ENCODE measurements at places on chromosomes 13 and 19.

GRCh38 chr13:91346850-91347201 lies 661 bp upstream of the MIR17HG start:
- DNase-seq, result no peak

GRCh38 chr19:49592486-49593232 lies 1.7 kb downstream of the PRR12 start:
- no peak for DNase-seq

DNA sequence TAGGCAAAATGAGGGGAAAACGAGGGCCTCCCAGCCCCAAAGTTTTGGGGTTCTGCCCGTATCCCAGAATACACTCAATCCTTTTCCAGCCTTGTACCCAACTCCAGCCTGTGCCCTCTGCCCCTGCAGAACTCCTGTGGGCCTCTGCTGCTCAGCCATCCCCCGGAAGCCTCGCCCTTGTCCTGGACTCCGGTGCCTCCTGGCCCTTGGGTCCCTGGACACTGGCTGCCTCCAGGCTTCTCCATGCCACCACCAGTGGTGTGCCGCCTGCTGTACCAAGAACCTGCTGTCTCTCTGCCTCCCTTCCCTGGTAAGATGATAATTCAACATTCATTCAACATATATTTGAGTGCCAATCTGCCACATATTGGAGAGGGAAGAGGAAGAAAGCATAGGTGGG lies 3.8 kb downstream of the DMRTC2 start:
- DNase-seq, result no peak

DNA sequence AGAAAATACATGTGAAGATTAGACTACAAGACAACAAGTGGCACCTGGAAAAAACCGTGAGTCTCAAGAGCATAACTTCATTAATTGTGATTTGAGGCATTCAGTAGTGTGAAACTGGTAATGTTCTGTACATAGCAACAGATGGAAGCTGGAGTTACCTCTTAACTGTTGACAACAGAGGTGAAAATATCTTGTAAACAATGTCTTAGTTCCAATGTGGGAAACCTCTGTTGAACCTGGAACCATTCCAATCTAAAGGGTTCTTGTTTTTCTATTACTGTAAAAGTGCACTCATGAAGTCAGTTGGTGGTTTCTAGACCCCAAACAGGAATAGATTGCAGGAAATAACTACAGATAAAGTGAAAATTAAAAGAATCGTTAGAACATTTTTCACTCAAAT lies 728.4 kb downstream of the SLITRK1 start:
- DNase-seq, result no peak

- no peak for DNase-seq
Observed at GRCh38 chr19:49809160-49809940, 3.7 kb downstream of the FUZ start.

GRCh38 chr13:36918246-36919131 lies 1.5 kb downstream of the SMAD9 start:
- DNase-seq, result peak; percentile 14

GRCh38 chr13:108560093-108560492 lies 69.3 kb upstream of the MYO16 start:
- DNase-seq, result no peak

DNA sequence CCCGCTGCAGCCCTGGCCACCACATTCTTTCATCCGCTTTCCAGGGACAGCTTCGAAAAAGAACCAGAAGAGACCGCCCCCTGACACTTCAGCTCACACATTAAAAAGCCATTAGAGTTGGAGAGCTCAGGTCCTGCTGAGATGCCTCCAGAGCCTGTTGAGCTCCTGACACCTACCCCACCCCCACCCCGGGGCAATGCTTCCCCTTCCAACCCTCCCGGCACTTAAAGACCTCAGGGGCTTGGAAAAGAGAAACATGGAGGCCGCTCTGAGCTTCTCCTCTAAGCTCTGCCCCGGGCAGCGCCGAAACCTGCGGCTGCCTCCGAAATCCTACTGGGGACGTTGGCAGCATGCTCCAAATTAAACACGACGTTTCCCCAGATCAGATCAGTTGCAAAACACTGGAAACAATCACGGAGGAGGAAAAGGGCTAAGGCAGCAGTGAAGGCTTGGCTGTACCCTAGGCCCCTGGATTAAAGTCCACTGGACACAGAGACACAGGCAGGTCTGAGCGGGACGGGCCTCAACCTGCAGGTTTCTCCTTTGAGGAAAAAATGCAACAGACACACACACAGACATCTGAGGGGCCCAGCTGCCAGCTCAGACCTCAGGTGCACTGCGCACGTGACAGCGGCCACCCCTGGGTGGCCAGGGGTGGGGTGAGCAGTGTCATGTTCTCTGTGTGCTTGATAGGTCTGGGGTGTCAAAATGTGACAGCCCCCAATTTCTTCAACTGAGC lies 9.6 kb downstream of the SH3GL1 start:
- DNase-seq, result no peak

DNA sequence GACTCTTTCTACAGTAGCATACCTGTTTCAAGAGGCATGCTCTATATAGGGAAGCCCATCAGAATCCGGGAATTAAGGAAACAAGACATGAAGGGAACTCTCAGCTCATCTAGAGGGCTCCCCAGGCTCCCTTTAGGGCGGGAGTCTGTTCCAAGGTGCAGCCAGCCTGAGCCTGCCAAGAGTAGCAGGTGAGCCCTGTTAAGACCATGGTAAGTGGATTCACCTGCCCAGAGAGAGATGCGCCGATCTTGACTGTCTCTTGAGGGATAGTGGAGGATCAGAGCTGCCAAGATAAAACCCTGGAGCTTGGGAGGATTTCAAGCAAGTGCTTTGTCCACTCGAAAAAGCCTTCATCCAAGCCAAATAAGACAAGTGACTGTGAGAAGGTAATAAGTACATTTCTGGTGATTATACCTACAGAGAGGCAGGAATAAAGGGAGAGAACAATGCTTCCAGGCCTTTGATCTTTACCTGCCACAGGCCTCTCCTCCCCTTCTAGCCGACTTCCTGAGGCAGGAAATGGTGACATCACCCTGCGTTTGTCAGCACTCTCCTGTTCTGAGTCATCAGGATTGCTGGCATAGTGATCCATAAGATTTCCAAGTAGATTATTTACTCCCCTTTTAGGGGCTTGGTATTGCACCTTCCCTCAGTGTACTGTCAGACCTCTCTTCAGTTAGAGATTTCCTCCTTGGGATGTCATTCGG lies 31.5 kb downstream of the KLF5 start:
- DNase-seq, result peak; percentile 5

GRCh38 chr13:108315273-108315672 lies 45.8 kb downstream of the TNFSF13B start:
- no peak for DNase-seq

- no peak for DNase-seq
Observed at GRCh38 chr13:77397636-77398035, 70.7 kb upstream of the MYCBP2 start.

- no peak for DNase-seq
Observed at GRCh38 chr19:19261350-19262189, 11.5 kb downstream of the TM6SF2 start.

GRCh38 chr19:584240-585001 lies 5.3 kb upstream of the HCN2 start:
- no peak for DNase-seq

GRCh38 chr13:72849571-72849970 lies 67.6 kb downstream of the PIBF1 start:
- no peak for DNase-seq

DNA sequence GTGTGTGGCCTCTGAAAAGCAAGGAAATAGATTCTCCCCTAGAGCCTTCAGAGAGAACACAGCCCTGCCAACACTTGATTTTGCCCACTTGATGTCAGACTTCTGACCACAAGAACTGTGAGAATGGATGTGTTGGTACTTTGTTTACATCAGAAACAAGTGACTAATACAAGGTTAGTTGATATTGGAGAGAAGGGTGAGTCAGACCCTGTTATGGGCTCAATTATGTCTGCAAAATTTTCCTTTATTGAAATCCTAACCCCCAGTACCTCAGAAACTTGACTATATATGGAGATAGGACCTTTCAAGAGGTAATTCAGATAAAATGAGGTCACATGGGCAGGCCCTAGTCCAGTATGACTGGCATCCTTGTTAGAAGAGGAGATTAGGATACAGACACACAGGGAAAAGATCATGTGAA lies 226.7 kb downstream of the RFC3 start:
- peak; percentile 35 for DNase-seq

- DNase-seq, result no peak
Observed at GRCh38 chr19:42225718-42226292, 5.7 kb downstream of the ZNF526 start.

- DNase-seq, result no peak
Observed at GRCh38 chr19:38139122-38139521, 84.9 kb downstream of the DPF1 start.

- no peak for DNase-seq
Observed at GRCh38 chr19:40155749-40156265, 35.4 kb upstream of the MAP3K10 start.

DNA sequence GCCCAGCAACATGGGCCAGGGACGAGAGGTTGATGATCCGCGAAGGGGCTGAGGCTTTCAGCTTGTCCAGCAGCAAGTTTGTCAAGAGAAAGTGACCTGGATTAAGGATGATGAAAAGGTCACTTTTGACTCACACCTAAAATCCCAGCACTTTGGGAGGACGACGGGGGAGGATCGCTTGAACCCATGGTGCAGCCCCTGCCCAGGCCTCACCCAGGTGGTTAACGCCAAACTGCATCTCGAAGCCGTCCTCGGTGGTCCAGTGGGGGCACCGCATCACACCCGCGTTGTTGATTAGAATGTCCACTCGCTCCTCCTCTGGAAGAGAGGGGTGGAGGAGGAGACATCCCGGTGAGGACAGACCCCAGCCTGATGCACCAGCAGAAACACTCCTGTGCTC lies 10.4 kb upstream of the GP6 start:
- DNase-seq, result no peak

GRCh38 chr19:9937001-9937411 lies 691 bp upstream of the OLFM2 start:
- no peak for DNase-seq

GRCh38 chr19:3849092-3849491 lies 19.7 kb downstream of the ZFR2 start:
- DNase-seq, result no peak

GRCh38 chr19:3765121-3765520 lies 2.6 kb downstream of the MRPL54 start:
- DNase-seq, result no peak

DNA sequence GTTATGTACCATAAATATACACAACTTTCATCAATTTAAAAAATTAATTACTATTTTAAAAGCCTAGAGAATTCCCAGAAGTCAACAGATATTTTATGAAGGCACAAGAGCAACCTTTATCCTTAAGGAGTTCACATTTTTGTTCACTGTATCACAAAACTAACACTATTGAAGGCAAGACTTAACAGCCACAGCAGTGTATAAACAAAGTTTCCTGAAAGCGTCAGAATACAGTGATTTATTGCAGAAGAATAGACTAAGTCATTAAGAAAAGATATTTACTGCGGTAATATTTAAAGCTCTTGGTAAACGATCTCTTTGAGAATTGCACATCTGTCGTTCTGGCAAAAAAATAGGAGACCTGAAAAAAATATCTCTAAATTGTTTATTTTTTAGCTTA lies 419.3 kb upstream of the NBEA start:
- no peak for DNase-seq

DNA sequence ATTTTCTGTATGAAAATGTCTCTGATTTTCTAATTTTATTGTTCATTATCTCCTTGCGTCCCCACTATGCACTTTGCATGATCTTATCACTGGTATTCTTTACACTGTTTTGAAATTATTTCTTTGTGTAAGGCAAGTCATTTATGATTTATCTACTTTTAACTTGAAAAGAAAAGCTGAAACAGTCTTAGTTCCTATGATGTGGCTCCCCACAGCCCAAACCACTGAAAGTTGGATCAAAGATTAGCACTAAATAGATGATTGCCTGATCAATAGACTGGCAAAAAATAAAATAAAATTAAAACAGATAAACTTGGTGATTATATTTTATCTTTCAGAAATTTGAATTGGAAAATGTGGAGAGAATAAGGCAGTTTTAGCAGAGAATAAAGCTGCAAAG lies 1101.9 kb downstream of the PCDH9 start:
- DNase-seq, result no peak

GRCh38 chr13:36453516-36453915 lies 21.2 kb downstream of the CCNA1 start:
- no peak for DNase-seq

DNA sequence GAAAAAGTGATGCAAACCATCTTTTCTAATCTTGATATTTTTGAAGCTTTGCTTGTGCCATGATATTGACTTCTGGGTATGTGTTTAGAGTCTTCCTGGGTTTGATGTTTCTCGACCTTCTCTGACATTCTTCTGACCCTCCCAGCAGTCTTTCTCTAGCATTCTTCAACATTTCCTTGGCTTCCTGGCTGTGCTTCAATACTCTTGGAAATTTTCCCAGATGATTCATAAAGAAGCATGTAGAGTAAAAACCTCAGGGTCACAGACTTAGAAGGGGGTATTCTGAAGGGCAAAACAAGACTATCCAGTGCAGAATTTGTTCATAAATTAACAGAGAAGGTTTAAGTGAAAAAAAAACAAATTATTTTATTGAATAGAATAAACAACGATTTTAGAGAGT lies 946.3 kb upstream of the PCDH9 start:
- no peak for DNase-seq

- DNase-seq, result no peak
Observed at GRCh38 chr13:114131583-114132418, 622 bp downstream of the RASA3 start.

GRCh38 chr13:109737606-109738005 lies 48.8 kb downstream of the IRS2 start:
- no peak for DNase-seq
